ENCODE measurements at places on chromosomes 11 and 22. TPM values are rescaled to one million over a fixed set of nuclear protein-coding genes. Genes with fewer than 3 reads are reported as not detected.

MMP1 gene
- not detected for total RNA-seq

DNA sequence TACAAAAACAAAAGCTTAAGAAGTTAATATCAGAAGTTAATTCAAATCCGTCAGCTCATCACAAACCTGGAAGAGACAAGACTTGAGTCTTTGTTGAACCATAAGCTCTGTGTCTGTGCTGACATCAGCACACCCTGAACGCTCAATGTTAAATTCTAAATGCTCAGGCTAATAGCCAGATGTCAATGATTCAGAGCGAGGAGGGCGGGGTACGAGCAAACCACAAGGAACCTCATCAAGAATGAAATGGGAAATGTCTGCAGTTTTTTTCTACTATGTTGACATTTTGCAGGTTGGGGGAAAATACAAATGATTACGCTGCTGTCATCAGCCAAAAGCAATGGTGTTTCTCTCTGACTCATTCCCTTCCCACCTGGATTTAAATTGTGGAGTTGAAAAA, 1057.2 kb downstream of the NTM start:
- DNase-seq: no peak

KRTAP5-9 gene
- not detected for total RNA-seq

MIOX gene
- total RNA-seq: 0.23 TPM

DNA sequence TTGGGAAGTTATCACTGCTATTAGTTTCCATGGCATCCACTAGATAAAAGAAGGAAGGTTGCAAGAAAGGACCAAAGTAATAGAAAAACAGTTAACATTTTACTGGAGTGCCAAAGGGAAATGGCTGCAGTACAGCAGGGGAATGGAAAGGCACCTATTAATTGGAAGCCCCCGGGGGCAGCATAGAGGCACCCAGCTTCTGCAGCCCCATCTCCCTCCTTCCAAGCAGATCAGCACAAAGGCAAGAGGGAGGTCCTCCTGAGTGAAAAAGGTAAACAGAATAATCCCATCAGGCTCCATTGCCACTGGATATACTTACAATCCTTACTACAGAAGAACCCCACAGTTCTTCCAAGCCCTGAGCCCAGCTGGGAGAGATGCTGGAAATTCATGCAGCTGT, 887.1 kb downstream of the DLG2 start:
- no peak for DNase-seq

DNA sequence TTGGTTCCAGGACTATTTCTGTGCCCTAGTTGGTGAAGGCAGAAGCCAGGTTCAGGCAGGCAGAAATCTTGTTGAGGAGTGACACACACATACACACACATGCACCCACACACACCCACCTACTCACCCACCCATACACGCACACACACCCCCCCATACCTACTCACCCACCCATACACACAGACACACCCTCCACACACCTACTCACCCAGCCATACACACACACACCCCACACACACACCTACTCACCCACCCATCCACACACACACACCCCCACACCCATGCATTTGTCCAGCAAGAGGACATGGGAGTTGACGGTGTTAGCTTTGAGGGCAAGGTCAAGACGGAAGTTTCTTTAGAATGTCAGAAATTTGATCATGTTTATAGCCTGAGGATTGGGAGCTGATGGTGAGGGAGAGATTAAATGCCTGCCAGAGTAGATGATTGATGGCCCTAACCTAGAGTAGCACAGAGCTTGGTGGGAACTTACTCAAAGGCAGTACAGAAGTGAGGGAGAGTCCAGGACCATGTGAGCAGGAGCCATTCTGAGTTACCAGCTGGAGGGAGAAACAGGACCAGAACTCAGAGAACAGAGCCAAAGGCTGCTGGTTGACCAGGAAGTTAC, 68.9 kb downstream of the CYB5R2 start:
- no peak for DNase-seq

ABCC8 gene
- total RNA-seq: not detected

PNPLA5 gene
- total RNA-seq: not detected

DNA sequence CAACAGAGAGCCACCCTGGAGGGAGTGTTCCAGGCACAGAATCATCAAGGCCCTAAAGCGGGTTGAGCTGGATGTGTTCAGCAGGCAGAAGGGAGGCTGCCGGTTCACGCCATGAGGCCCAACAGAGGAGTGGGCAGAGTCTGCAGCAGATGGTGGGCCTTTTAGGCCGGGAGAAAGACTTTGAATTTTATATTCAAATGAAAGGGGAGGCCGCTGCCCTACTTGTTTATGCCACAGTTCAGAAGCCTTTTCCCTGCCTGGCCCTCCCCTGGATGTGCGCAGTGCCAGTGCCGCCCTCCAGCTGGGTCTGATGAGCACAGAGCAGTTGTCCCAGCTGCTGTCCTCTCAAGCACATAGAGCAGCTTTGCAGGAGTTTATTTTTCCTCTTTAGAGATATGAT, 46.9 kb upstream of the TTC12 start:
- DNase-seq: no peak

DNA sequence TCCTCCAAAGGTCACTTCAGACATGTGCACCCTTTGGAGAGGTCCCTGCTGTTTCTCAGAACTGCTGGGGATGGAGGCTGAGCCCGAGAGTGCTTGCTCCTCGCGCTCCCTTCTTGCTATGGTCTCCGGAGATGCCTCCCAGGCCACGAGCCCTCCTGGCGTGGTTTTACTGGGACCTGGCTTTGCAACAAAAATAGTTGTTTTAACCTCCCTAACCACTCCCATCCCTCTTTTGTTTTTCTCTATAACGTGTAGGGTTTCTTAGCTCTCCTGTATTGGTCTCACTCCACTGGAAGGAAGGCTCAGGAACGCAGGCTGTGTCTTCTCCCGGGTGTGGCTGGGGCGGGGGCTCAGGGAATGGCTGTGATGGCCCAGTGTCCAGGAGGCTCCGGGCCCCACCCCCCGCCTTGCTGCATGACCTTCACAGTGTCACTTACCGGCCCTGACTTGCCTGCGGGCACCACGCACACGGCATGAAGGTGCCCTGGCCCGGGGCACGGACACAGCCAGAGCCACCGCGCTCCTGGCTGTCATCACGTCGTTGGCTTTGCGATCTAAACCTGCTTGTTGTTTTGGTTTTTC, 5.6 kb downstream of the PTDSS2 start:
- DNase-seq: no peak

- DNase-seq: no peak
Measured at GRCh38 chr22:50376085-50376651, 33.0 kb downstream of the PPP6R2 start.

- peak; percentile 68 for DNase-seq
Measured at GRCh38 chr11:4610258-4610935, 2.4 kb upstream of the TRIM68 start.

OR51B5 gene
- 0.47 TPM for total RNA-seq

- DNase-seq: no peak
Measured at GRCh38 chr11:85530634-85531033, 96.5 kb downstream of the DLG2 start.

- no peak for DNase-seq
Measured at GRCh38 chr11:76935042-76935441, 74.3 kb downstream of the ACER3 start.

ALDH3B2 gene
- total RNA-seq: not detected

- no peak for DNase-seq
Measured at GRCh38 chr11:64490562-64491216, 100.3 kb upstream of the SLC22A12 start.

- no peak for DNase-seq
Measured at GRCh38 chr11:34819740-34820482, 96.3 kb downstream of the APIP start.

GRCh38 chr11:12862696-12863469, 146.2 kb upstream of the RASSF10 start:
- DNase-seq: no peak

HEPHL1 gene
- total RNA-seq: not detected

DNA sequence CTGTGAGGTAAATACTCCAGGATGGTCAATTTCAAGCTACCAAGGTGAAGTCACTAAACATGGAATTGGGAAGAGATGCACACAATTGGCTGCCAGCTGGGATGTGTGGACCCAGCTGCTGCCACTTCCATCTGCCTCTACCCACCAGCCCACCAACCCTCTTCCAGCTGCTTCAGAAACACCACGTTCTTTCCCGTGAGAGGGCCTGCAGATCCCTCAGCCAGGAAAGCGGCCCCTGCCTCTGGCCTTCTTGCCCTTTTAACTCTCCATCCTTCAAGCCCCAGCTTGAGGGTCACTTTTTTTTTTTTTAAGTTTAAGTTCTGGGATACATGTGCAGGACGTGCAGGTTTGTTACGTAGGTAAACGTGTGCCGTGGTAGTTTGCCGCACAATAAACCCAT, 20.0 kb downstream of the PRG3 start:
- no peak for DNase-seq

DNA sequence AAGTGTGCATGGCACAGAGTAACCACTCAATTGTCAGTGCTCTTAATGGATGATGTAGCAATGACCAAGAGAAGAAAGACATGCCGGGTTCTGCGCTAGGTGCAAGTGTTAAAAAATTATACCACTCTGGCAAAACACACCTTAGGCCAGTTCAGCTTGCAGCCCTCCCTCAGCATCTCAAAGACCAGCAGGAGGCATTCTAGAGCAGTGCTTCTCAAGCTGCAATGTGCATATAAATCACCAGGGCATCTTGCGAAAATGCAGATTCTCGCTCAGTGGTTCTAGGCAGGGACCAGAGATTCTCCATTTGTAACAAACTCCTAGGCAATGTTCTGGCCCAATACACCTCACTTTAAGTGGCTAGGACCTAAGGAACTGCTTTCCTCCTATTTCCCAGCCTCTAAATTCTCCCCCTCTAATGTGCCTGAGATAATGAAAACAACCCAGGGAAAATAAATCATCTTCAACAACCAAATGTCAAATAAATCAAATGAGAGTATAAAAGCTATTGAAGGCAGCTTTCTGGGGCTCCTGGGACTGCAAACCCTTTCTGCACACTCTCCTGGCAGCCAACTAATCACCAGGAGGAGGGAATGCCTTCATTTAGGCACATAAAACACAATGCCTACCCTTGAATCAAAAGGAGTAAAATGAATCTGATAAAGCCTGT, 337.2 kb upstream of the API5 start:
- no peak for DNase-seq

- no peak for DNase-seq
Measured at GRCh38 chr22:20742764-20743163, 31.1 kb upstream of the SERPIND1 start.

OR56A1 gene
- total RNA-seq: not detected

GRCh38 chr11:45606514-45607281, 58.7 kb downstream of the CHST1 start:
- DNase-seq: no peak

OR52K1 gene
- not detected for total RNA-seq

HIPK3 gene
- total RNA-seq: 34.4 TPM

DNA sequence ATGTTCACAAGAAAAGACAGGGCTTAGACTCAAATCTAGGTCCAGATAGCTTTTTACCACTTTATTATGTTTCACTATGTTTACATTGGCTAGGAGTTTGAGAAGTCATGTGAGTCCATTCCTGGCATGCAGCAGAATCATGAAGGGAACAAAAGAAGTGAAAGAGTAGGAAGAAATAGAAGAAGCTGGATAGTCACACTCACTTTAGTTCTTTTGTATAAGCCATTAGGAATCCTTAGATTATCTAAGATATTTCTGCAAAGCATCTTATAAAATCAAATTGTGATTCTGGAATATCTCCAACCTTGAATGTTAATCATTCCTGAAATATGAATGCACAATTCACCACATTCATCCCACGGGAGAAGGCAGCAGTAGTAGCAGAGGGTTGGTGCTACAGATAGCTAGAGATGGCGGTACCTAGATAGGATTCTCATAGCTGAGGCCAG, 31.9 kb downstream of the MAML2 start:
- DNase-seq: no peak

DNA sequence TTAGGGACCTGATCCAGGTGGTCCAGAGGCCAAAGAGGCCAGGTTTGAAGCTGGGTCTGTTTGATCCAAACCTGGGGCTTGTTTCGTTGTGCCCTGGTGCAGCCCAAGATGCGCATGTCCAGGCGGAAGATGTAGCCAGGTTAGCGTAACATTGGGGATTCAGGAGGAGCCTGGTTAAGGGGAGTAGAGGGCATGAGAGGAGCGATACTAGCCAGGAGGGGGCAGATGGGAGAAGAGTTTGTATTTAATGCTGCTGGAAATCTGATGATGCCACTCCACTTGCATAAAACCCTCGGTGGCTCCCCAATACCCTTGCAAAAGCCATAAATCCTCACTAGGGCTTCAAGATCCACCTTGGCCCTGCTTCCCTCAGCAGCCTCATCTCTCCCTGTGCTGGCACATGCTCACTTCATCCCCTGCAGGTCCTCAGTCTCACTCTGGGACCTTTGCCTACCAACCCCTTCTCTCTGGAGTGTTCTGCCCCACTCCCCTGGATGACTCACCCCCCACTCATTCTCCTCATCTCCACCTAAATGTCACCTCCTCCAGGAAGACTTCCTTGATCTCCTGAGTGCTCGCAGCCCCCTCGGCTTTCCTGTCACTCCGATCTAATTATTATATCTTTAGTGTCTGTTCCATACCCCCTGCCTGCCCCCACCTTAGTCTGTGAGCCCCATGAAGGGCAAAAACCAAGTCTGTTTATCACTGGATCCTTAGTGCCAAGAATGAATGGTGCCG, 95.9 kb downstream of the MIAT start:
- no peak for DNase-seq

DNA sequence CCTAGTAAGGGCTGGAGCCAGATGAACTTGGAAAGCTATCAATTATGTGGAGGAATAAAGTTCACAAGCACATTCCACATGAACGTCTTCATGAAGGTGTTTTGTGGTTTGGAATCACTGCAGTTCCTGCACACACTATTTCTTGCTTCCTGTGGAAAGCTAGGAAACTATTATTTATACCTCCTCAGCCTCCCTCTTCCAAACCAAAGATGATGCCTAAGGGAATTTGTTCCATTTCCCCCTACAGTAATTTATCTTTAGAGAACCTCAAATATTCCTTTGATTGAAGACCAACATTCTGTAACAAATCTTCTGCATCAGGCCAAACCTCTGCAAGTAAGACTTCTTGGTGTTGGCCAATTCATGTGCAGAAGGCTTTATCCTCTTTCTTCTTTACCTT, 115.8 kb upstream of the ARHGAP20 start:
- no peak for DNase-seq

MMP13 gene
- not detected for total RNA-seq

DNA sequence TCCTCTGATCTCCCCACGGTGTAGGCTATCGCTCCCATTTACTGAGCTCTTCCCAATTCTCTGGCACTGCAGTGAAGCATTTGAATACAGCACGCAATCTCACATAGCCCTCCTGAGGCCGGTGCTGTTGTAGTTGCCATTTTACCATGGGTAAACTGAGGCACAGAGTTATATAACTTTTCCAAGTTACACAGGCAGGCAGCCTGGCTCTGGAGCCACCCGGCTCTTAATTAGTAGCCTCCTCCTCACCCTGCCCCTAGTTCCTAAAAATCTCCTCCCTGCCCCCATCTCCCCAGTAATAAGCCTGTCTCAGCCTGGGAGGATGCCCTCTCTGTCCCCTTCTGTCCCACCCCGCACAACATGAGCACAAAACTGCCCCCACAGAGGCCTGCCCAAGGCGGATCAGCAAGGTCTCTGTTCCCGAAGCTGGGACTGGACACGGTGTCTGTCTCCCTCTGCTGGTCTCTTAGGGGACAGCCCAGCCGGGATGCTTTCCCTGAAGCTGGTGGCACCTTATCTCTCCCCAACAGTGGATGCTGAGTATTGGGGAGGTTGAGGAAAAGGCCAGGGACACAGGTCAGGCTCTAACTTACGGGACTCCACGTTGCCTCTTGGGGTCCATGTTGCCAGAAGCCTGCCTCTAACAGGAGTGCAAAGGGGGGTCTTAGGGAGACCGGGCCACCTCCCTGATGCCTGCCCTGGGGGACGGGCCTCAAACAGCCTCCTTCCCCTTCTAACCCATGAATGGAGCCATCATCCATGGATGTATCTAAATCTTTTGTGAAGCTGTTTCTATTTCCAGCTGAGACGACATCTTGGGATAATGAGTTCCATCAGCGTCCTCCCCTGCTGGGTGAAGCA, 9.1 kb upstream of the CLCF1 start:
- peak; percentile 90 for DNase-seq

All from activated CD8-positive, alpha-beta memory T cell treated with anti-CD3 and anti-CD28 coated beads, Interleukin-2, amount 10 ng/mL, durations not matched to agents 7 days and 5 days (primary cell).